ENCODE measurements at places on chromosomes 5 and 9.

DNA sequence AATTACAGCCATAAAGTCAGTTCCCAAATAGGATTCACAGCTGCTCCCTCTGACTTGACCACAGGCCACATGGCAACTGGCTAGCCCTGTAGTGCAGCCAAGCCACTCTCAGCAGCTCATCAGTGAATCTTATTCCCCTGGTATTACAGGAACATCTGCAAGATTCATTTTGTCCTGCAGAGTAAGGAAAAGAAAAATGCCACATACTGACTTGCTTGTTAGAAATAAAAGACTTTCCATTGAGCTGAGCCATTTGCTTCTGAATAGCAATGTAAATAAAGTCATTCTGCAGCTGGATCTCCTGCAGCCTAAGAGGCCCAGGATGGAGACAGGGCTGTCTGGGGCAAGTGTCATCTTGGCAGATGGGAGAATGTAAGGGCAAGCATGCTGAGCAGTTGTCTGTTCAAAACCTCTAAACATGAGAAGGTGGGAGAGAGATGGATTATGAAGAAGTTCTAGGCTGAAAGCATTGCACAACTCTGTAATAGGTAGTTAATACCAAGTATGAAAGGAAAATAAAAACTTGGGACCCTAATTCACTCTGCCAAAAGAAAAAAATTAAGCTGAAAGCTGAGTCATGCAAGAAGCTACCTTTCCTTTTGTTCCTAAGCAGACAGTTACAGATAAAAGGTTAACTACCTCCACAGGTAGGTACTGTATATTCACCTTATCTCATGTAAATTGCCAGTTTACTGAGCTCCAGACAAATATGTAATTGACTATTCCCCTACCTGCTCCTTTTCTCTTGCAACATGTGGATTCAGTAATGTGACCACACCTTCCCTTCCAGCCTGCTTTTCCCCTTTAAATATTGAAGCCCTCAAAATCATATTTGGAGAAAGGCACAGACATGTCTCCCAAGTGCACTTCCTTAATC is 244.4 kb upstream of the RAI14 start:
- peak; percentile 57 for DNase-seq

DNA sequence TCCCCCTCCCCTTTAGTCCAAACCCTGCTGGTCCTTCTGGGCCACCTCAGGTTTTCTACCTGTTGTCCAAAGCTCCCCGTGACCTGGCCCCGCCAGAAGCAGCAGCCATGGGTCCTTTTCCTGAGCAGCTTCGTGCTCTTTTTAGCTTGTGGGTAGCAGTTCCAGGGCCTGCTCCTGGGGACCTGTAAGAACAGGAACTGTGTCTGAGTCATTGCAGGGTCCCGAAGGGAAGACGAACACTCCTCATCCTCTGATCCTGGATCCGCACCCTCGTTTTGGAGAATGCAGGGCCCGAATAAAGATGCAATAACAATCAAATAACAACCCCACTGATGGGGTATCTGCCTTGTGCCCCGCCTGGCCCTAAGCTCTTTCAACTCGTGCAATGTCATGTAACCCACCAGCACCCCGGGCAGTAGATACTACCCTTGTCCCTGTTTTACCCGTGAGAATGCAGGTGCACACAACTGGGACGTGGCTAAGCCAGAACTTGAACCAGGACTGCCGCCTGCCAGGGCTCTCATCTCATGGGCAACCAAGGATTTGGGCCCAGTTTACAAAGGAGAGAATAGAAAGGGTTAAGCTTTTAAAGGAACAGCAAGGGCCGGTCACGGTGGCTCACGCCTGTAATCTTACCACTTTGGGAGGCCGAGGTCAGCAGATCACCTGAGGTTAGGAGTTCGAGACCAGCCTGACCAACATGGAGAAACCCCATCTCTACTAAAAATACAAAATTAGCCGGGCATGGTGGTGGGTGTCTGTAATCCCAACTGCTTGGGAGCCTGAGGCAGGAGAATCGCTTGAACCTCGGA is 33.2 kb downstream of the NEK6 start:
- DNase-seq = no peak

GRCh38 chr9:6942406-6942805 is 184.6 kb downstream of the KDM4C start:
- no peak for DNase-seq

DNA sequence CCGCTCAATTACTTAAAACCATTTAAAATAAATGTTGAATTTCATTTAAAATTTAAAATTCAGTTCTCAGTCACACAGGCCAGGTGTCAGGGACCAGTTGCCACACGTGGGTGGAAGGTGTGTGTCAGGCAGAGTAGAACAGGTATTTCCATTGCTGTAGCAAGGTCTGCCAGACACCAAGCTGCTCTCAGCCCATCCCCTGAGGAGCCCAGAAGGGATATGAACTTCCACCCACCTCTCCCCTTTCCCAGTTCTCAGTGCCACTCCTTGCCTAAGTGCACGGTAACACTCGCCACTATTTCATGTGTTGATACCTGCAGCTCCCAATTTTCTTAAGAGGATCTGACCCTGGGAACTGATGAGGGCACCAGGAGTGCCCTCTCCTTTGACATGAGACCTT is 12.7 kb downstream of the SYK start:
- no peak for DNase-seq

- no peak for DNase-seq
Observed at GRCh38 chr9:82333671-82334070, 345.1 kb downstream of the SPATA31D1 start.
